ENCODE measurements at places on chromosomes 7 and 10. TPM values are rescaled to one million over a fixed set of nuclear protein-coding genes. Genes with fewer than 3 reads are reported as not detected.

The ZNF107 gene
- total RNA-seq = 3.6 TPM

The ANKRD30A gene
- not detected for total RNA-seq

The COX15 gene
- total RNA-seq = 41.1 TPM

The COPS6 gene
- total RNA-seq = 158 TPM

The IPMK gene
- total RNA-seq = 2.0 TPM

The NME8 gene
- total RNA-seq = not detected

The SEC23IP gene
- 33.6 TPM for total RNA-seq

The ITIH5 gene
- under 0.01 TPM for total RNA-seq

The SERPINE1 gene
- 1,441 TPM for total RNA-seq

The LRRC61 gene
- not detected for total RNA-seq

The NCF1 gene
- not detected for total RNA-seq

The ZCCHC24 gene
- 15.1 TPM for total RNA-seq

The NPFFR1 gene
- not detected for total RNA-seq

The INMT gene
- 1.7 TPM for total RNA-seq

The ADCYAP1R1 gene
- total RNA-seq = not detected

The HYAL4 gene
- total RNA-seq = not detected

The LDB3 gene
- 0.28 TPM for total RNA-seq

The GRM8 gene
- total RNA-seq = not detected

The CNPY1 gene
- not detected for total RNA-seq

The LIPN gene
- total RNA-seq = not detected

The PPP1R17 gene
- total RNA-seq = not detected

The RHEB gene
- 19.7 TPM for total RNA-seq

The ITGB8 gene
- 10.8 TPM for total RNA-seq

All from IMR-90 (cell line).